Activated CD4-positive, CD25-positive, alpha-beta regulatory T cell treated with anti-CD3 and anti-CD28 coated beads, Interleukin-2, amount 50 U/mL, for 72 hours (primary cell): ENCODE measurements at places on chromosomes 12 and 14.

GRCh38 chr12:31494455-31494854, 96.5 kb downstream of the DENND5B start:
- DNase-seq, result no peak

- no peak for DNase-seq
Observed at GRCh38 chr12:120719072-120719471, 6.6 kb upstream of the ACADS start.

GRCh38 chr14:92792885-92793284, 1.2 kb upstream of the GOLGA5 start:
- DNase-seq, result no peak

- no peak for DNase-seq
Observed at GRCh38 chr14:67589204-67589770, 10.8 kb downstream of the PIGH start.

- no peak for DNase-seq
Observed at GRCh38 chr14:53947094-53947445, 9.6 kb downstream of the BMP4 start.

DNA sequence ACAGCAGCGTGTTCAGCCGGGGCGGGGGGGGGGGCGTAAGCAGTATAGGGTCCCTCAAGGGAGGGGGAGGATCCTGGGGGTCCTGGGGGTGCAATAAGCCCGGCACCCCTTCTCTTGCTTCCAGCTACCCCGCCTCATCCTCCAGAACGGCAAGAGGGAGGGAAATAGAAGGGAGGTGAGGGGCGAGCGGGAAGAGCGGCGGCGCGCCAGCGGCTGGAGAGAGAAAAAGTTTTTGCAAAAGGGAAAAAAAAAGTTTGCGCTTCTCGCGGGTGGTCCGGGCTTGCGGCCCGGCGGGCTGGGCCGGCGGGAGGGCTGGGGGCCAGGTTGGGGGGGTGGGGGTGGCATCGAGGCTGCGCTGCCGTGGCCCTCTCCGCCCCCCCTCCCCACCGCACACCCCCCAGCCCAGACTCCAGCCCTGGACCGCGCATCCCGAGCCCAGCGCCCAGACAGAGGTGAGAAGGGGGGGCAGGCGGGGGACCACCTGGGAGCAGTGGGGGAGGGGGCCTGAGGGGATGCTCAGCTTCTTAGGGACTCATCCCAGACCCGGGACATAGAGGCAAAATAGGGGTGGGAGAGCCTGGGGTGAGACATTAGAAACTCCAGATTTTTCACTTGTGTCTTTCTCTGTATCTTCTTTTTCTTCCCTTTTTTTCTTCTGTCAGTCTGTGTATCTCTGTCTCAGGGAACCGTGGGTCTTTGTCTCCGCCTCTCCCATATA, at the start of gene GLI1:
TSS of gene GLI1 (plus strand) at position 36 of the 718 bp plus-strand sequence. CDS start 3,907 bp downstream, outside the sequence.
- DNase-seq, result no peak

- DNase-seq, result no peak
Observed at GRCh38 chr14:99239661-99240092, 32.3 kb downstream of the BCL11B start.

DNA sequence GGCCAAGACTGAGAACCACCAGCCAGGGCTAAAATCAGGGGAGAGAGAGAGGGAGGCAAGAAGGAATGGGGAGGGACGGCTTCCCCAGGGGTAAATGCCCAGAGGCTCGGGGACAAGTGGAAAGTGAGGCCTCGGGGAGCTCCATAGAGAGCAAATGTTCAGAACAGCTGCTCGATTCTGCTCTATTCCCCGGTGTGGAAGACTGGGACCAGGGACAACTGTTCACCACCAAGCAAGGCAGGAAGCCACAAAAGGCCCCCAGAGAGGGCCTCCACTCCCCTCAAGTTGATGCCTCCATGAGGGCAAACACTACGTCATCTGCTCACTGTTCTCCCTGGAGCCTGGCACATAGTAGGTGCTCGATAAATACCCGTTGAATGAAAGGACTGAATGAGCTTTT, 53.5 kb downstream of the IRF2BPL start:
- no peak for DNase-seq

DNA sequence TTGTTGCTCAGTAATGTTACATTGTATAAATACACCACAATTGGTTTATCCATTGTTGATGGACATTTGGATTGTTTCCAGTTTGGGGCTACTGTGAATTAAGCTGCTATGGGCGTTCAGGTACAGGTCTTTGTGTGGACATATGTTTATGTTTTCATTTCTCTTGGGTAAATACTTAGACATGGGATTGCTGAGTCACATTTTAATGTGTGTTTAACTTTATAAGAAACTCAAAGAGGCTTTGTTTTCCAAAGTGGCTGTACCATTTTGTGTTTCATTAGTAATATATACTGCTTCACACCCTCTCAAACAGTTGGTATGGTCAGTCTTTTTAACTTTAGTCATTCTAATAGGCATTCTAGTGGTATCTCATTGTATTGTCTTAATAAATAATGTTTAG, 225.0 kb downstream of the SPTSSA start:
- DNase-seq, result no peak

GRCh38 chr12:72264548-72265175, 7.5 kb upstream of the TRHDE start:
- no peak for DNase-seq
